Activated CD4-positive, alpha-beta memory T cell treated with anti-CD3 and anti-CD28 coated beads, Interleukin-2, amount 10 ng/mL, durations not matched to agents 7 days and 5 days (primary cell): ENCODE measurements at places on chromosomes 13 and 19.
A peak's percentile ranks its signal among the peaks of the same experiment; 100 is the strongest.

- DNase-seq, result no peak
Measured at GRCh38 chr13:95074820-95075219, 226.4 kb downstream of the ABCC4 start.

- DNase-seq, result no peak
Measured at GRCh38 chr13:66214467-66214866, 1015.7 kb downstream of the PCDH9 start.

- DNase-seq, result no peak
Measured at GRCh38 chr13:103287659-103288058, 221.4 kb upstream of the SLC10A2 start.

GRCh38 chr19:4266253-4267000, 12.6 kb upstream of the SHD start:
- DNase-seq, result no peak

- DNase-seq, result no peak
Measured at GRCh38 chr13:55554741-55555140, 1586.0 kb upstream of the PRR20A start.

- no peak for DNase-seq
Measured at GRCh38 chr19:11323601-11324078, 15.8 kb downstream of the RAB3D start.

GRCh38 chr19:14112809-14113385, 4.7 kb downstream of the PRKACA start:
- no peak for DNase-seq

DNA sequence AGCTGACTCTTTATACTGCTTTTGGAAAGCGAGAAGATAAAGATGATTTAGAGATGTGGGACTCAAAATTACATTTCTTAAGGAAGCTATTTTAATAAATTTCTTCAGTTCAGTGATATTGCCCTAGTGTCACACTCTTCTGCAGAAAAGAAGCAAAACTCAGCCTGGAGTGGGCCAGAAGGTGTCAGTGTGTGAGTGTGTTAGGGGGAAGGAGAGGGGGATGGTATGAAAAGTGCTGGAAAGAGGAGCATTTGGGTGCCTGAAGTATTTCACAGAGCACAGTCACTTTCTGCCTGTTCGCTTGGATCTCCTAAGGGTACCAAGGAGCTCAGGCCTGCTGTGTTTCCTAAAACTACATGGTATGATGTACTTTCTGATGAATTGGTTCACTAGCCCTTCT, 84.5 kb upstream of the FRY start:
- DNase-seq, result no peak

DNA sequence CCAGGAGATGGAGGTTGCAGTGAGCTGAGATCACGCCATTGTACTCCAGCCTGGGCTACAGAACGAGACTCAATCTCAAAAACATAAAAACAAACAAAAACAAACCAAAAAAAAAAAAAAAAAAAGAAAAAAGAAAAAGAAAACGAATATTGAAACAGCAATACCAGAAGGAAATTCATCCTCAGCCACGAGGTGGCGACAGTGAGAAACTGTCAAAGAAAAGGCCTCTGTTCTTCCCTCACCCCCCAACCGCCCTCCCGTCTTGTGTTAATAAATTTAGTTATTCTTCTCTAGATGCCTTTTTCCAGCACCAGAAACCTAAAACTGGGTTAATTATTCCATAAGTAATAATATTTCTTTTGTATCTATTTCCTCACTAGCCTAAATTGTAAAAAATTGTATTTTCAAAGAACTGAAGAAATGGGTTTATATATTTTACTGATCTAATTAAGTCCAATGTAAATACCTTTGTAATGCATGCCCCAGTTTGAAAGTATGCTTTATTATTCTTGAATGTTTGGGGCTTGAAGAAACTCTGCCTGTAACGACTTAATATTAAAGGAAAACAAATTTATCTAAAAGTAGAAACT, 38.6 kb downstream of the LIG4 start:
- peak; percentile 56 for DNase-seq

DNA sequence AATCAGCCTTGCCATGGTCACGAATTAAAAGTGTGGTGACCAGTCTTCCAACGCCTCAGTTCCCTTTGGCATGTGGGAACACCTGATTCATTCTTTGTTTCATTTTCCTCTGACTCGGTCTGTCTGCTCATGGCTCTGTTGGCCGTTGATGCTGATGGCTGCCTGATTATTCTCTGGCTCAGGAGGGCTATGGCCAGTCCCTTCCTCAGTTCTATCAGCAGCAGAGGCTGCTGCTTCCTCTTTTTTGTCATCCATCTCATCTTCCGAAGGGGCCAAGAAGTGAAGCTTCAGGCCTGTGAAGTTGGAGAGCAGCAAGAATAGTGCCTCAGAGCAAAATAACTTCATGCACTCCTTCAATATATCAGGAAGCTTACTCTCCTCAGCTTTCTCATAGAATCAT, 9.5 kb upstream of the MLNR start:
- DNase-seq, result no peak

DNA sequence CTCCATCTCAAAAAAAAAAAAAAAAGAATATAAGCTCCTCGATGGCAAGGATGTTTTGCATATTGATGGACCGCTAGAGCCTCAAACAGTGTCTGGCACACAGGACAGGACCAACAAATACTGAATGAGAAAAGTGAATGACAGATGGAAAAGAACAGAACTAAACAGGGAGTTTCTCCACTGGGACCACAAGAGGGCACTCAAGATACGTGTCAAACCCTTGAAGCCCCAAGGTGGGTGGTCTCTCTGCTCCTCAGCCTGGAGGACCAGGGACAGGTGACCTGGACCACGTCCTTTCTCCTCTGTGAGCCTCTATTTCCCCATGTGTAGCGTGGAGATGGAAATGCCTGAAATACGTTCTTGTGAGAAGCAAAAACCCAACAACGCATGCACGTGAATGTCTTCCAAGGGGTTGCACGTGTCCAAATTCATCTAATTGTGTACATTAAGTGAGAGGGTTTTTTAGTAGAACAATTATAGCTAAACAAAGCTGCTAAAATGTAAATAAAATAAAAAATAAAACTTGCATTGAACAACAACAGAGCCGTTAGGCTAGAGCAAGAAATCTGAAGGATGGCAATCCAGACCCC, 5.7 kb upstream of the CDC42EP5 start:
- DNase-seq, result peak; percentile 39
